ENCODE measurements at places on chromosomes 1 and 21.

- no peak for DNase-seq
Observed at GRCh38 chr1:39833621-39834385, 45.1 kb upstream of the BMP8B start.

GRCh38 chr1:99808391-99809115, 41.6 kb upstream of the AGL start:
- DNase-seq, result no peak

- DNase-seq, result no peak
Observed at GRCh38 chr1:74677926-74678325, 4.3 kb upstream of the ERICH3 start.

GRCh38 chr1:93707956-93708355, 26.3 kb upstream of the BCAR3 start:
- no peak for DNase-seq

DNA sequence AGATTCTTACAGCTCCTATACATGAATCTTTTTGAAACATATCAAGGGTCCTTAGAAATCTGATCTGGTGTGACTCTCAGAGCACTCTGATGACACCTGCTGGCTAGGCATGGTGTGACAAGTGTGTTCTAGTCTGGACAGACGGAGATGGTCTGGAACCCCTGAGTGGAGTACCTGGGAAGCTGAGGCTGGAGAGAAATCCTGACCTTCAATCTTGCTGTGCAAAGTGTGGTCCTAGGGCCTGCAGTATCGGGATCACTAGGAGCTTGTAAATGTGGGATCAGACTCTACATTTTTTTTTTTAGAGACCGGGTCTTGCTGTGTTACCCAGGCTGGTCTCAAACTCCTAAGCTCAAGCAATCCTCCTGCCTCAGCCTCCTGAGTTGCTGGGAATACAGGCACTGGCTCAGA, 78.6 kb upstream of the SOD1 start:
- peak; percentile 72 for DNase-seq

GRCh38 chr1:14592004-14592631, 6.4 kb upstream of the KAZN start:
- DNase-seq, result no peak

DNA sequence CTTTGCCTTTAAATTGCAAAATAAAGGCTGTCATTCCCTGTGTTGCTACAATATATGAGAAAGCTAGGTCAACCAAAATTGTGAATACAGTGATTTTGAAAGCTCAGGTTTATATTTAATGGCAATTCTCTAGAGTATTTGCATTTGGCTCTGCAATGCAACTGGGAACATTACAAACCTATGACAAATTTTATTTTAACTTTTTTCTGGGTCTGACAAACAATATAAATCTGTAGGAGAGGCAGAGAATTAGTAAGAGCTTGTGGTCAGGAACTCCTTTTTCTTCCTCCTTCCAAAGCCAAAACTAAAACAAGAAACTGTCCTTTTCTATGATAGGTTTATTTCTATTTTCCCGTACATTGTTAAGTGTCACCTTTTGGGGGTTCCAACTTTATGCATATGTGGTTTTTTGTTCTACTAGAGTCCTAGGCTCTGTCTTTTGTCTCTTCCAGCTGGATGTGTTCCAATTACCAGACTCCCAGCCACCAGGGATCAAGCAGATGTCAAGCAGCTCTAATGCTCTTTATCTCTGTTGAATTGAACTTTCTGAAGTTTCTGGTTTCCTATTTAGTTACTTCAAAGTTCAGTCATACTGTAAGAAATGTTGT, 106.9 kb downstream of the ASH1L start:
- DNase-seq, result no peak

- no peak for DNase-seq
Observed at GRCh38 chr1:22388671-22389450, 62.8 kb upstream of the ZBTB40 start.

DNA sequence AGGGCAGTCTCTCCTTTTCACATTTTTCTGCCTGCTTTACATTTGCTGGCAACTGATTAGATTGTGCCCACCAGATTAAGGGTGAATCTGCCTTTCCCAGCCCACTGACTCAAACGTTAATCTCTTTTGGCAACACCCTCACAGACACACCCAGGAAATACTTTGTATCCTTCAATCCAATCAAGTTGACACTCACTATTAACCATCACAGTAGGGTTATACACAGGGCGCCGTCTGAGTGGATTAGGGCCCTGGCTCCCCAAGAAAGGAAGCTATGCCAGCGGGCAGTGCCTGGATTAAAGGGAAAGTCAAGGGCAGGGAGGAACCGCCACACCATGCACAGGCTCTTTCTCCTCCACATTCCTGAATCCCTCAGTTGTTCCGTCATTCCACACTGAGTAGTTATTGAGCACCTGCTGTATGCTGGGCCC, 56.2 kb downstream of the EVA1C start:
- DNase-seq, result no peak

DNA sequence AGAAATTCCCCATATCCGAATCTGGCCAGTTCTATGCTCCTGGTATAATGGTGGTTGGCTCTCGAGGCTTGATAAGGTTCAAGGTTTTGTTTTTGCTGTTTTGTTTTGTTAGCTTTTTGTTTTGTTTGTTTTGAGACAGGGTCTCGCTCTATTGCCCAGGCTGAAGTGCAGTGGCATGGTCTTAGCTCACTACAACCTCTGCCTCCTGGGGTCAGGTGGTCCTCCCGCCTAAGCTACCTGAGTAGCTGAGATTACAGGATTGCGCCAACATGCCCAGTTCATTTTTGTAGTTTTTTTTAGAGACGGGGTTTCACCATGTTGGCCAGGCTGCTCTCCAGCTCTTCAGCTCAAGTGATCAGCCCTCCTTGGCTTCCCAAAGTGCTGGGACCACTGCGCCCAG, 109.1 kb upstream of the ERRFI1 start:
- no peak for DNase-seq

DNA sequence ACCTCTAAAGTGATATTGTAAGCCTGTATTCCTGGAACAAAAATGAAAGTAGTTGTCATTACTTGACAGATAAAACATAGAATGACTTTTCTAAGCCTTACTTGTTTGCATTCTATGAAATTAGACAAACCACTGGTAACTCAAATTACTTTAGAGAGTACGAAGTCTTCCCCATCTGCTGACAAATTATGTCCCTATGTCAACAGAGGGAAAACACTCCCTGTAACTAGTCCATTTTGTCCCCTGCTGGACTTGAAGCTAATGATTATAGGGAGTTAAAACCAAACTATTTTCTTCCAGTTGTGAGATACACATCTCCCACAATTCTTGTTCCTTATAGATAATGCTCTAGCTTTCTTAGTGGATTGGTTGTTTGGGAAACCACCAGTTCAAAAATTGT, 39.6 kb downstream of the GREM2 start:
- DNase-seq, result no peak

DNA sequence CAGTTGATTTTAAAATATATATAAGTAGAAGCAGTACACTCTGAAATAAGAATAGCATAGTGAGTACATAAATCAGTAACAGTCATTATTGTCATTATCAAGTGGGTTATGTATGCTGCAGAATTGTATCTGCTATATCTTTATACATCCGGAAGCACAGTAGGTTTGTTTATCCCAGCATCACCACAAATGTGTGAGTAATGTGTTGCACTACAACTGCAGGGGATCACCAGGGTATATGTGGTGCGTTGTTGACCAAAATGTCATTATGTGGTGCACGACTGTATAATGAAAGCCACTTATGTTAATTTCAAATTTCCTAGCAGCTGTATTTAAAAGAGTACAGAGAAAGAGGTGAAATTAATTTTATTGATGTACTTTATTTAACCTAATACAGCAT, 87.7 kb upstream of the GADD45A start:
- no peak for DNase-seq

DNA sequence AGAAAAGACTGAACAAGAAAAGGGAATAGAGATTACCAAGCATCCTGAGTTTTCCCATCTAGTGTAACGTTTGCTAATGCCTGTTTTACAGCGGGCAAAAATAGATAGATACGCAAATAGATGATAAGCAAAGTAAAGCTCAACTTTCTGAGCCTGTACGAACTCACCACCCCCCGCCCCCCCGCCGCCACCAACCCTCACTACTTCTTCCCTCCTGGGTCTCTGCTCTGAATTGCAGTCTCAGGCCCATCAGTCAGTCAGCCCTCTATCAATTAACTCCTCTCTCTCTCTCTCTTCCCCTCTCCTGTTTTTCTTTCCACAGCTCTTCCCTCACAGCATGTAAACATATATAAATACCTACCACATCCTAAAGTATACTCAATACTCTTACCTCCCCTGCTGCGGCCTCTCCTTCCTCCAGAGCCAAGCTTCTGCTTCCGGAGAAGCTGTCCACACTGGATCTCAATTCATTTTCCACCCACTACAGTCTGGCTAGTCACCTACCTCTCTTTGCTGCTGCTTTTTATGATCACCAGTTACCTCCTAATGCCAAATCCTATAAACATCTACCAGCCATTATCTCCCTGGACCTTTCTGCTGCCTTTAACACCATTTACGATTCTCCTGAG, 64.6 kb downstream of the CAPN2 start:
- no peak for DNase-seq

GRCh38 chr1:198241553-198241952, 84.8 kb downstream of the NEK7 start:
- no peak for DNase-seq

DNA sequence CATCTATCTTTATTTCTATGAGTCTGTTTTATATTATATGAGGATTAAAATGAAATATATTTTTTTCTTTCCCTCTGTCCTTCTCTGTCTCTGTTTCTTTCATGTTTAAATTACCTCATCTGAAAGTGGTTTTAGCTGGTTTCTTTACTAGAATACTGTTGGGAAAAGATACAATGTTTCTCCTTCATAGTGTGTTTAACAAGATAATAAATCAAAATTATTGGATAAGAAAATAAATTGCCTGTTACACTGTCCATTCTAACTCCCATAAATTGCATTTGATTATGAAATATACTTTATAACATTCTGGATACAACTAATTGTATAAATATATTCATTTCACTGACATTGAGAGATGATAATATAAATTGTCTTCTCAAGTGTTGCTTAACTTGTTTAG, 1168.0 kb downstream of the PLA2G4A start:
- no peak for DNase-seq

GRCh38 chr1:111864862-111865261, 109.2 kb downstream of the DDX20 start:
- DNase-seq, result no peak

GRCh38 chr1:84225646-84226045, 75.9 kb upstream of the SAMD13 start:
- DNase-seq, result no peak

- no peak for DNase-seq
Observed at GRCh38 chr1:228691926-228692325, 43.4 kb upstream of the RHOU start.

- no peak for DNase-seq
Observed at GRCh38 chr21:35779690-35780570, 280.4 kb downstream of the SETD4 start.

DNA sequence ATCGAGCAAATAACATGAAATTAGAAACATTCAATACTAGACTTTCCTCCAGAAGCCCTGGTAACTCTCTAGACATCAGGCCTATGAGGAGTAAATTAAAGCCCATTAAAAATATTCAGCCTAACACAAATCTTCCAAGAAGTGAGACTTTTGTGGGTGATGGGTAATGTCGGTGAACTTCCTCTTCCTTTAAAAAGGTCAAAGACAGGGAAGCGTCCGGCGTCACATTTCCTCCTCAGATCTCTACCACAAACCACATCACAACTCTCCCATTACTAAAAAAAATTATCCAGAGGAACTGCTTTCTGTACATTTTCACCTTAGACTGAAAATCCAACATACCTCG, 1.4 kb downstream of the EIF4G3 start:
- no peak for DNase-seq

DNA sequence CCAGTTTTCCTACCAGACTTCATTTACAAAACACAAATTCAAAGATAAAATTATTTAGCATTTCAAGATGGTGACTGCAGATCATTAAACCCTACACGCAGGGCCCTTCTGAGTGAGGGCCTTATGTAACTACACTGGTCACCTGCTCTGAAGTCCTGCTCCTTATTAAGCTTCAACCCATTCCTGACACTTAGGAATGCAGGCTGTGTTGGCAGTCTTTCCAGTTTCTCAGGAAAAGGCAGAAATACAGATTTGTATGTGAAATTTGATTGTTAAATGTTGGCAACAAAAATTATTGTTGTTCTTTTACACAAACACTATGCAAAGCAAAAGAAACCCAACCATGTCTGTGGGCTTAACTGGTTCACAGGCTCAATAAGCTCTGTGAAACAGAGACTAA, 25.8 kb upstream of the BCAS2 start:
- no peak for DNase-seq

- DNase-seq, result peak; percentile 12
Observed at GRCh38 chr1:10074059-10074851, 41.5 kb downstream of the UBE4B start.

DNA sequence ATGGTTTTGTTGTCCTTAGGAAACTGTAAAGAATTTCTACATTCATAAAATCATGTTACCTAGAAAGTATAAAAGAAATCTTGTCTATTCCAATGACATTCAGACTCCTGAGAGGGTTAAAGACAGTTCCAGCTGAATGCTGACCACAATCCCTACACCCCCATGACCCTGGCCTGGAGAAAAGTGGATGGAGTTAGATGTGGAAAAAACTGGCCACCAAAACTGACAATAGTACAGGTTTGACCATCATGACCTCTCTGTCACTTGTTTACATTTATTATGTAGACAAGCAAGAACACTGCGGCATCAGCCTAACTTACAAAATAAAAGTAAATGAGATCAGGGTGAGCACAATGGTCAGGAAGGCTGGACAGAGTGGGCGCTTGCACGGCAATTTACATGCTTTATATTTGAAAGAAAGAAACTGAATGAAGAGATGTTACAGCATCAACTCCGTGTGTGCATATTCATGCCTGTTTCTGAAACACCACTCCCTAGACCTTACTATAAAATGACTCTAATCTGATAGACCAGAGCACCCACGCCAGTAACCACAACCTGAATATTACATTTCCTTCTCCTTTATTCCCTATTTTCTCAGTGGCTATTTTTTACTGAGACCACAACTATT, 116.0 kb downstream of the ESRRG start:
- no peak for DNase-seq

DNA sequence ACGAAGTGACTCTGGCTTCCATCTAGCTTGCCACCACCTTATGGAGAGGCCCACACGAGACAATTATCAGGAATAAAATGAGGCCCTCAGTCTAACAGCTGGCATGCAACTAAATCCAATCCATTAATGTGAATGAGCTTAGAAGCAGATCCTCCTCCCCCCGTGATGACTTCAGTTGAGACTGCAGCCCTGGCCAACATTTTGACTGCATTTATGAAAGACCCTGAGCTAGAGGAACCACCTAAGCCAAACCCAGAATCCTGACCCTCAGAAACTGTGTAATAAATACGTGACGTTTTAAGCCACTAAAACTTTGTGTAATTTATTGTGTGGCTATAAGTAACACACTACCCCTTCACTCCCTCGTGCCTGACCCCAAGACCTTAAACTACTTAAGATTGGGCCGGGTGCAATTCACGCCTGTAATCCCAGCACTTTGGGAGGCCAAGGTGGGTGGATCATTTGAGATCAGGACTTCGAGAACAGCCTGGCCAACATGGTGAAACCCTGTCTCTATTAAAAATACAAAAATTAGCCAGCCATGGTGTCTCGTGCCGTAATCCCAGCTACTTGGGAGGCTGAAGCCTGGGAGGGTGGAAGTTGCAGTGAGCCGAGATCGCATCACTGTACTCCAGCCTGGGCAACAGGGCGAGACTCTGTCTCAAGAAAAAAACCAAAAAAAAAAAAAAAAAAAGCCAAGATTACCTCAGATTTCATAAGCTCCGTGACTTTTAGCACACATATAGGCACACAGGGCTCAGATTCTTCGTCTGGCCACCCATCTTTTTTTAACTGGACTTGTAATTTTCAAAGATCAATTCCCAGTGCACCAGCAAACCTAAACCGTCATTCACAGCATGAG, 72.5 kb downstream of the ENAH start:
- DNase-seq, result no peak
